ENCODE measurements at places on chromosomes 11 and 22. TPM values are rescaled to one million over a fixed set of nuclear protein-coding genes. Genes with fewer than 3 reads are reported as not detected.
A peak's percentile ranks its signal among the peaks of the same experiment; 100 is the strongest.

The PHLDA2 gene
- total RNA-seq = 27.2 TPM

GRCh38 chr11:113504071-113504470, 28.9 kb upstream of the DRD2 start:
- no peak for DNase-seq

- DNase-seq = no peak
These were observed 1.4 kb downstream of the POGLUT3 start for GRCh38 chr11:108496643-108497256.

GRCh38 chr11:60594998-60595642, 79.9 kb downstream of the MS4A13 start:
- DNase-seq = no peak

DNA sequence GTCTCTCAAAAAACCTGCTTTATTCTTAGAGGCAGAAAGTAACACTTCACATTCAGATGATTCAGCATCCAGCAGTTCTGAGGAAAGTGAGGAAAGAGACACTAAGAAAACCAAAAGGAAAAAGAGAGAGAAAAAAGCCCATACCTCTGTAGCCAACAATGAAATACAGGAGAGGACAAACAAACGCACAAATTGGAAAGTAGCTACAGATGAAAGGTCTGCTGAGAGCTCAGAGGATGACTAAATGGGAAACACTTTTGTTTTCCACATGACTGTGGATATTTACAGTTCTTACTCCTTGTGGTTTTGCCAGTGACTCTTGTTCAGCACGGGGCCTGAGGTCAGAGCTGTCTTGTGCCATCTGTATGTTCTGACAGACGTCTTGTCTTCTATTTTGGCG, 3.8 kb downstream of the TIMM8B start:
- DNase-seq = no peak

The OR52I1 gene
- total RNA-seq = not detected

DNA sequence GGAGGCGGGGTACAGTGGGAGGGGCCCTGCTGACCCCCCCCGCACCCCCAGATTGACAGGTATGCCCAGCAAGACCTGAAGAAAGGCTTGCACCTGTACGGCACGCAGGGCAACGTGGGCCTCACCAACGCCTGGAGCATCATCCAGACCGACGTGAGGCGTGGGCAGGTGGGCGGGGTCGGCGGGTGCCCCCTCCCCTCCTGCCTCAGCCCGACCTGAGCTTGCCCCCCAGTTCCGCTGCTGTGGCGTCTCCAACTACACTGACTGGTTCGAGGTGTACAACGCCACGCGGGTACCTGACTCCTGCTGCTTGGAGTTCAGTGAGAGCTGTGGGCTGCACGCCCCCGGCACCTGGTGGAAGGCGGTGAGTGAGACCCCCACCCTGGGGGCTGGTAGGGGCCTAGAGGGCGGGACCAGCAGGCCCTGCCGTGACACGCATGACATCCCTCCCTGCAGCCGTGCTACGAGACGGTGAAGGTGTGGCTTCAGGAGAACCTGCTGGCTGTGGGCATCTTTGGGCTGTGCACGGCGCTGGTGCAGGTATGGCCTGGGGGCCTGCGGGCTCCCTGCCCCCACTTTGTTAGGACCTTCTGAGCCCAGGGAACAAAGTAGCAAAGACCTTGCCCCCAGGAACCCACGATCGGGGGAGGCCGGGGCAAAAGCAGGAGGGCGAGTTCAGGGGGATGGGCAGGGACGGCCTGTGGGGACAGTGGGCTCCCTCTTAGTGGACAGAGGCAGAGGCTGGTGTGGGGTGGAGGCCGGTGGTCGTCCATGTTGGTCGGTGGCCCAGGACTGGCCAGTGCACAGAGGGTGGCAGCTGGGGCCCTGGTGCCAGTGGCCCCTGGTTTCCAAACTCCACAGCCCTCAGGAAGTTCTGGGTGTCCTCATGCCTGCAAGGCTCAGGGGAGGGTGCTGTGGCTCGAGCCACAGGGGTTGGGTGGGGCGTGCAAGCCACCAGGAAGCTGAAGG, 23.1 kb downstream of the TSPAN4 start:
- no peak for DNase-seq

- peak; percentile 61 for DNase-seq
These were observed 16.9 kb downstream of the TSPAN4 start for GRCh38 chr11:859394-860131.

DNA sequence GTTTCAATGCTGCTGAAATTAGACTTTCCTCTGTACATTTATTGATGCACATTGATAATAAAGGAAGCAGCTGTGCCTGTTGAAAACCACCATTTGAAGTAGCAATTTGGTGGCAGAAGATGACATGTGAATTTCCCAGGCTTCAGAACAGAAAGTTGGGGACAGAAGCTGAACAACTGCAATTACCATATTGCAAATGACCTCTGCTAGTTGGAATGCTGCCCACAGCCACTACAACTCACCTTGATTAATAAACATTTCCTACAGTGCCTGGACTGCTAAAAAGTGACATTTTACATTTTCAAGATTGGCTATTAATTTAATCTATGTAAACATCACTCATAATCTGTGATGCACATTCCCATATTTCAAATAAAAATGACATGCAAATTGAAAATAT, 208.6 kb downstream of the LUZP2 start:
- DNase-seq = no peak

GRCh38 chr22:47049078-47049624, 286.7 kb downstream of the TBC1D22A start:
- no peak for DNase-seq

DNA sequence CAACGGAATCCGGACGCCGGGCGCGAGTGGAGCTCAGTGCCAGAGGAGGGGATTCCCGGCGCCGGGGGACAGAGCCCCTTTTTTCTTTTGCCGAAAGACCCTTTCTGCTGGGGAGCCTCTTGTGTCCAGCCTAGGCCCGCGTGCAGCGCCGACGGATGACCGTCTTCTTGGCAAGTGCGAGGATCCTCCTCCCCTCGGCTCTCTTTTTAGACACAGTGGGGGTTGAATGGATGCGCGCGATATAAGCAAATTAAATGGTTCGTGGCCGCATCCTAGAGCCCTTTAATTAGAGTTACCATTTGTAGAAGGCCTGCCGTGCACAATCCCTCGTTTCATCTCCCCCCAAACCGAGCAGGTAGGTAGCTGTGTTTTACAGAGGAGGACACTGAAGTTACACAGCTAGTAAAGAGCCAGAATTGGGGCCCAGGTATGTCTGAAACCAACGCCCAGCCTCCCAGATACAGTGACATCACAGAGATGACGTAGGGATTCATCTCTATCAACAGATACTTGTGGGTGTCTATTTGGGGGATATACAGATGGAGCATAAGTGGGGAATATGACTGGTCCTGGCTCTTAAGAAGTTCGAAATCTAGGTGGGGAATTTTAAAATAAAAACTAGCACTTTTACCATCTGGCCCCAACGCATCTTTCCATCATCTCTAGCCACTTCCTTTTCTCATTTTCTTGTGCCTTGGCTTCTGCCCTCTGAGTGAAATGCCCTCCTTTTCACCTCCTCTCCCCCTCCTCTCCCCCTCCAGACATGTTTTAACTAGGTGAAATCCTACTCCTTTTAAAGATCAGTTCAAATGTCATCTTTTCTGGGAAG, 875 bp downstream of the TCP11L1 start:
- no peak for DNase-seq

DNA sequence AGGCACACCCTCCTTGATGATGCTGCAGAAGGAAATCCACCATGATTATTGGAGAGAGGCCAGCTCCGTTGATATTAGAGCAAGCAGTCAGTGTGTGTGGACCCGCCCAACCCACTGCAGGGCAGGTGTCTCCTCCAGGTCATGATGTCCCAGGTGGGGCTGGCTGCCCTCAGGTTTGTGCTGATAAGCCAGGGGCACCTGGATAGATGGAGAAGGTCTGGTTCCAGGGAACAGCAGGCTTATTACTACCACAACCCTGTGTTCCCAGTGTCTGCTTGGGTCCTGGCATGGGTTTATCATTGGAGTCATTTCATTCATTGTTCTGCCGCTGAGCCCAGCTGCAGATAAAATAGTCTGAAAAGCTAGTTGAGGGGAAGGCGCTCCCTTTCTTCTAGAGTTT, 181.1 kb upstream of the NECTIN1 start:
- DNase-seq = no peak

DNA sequence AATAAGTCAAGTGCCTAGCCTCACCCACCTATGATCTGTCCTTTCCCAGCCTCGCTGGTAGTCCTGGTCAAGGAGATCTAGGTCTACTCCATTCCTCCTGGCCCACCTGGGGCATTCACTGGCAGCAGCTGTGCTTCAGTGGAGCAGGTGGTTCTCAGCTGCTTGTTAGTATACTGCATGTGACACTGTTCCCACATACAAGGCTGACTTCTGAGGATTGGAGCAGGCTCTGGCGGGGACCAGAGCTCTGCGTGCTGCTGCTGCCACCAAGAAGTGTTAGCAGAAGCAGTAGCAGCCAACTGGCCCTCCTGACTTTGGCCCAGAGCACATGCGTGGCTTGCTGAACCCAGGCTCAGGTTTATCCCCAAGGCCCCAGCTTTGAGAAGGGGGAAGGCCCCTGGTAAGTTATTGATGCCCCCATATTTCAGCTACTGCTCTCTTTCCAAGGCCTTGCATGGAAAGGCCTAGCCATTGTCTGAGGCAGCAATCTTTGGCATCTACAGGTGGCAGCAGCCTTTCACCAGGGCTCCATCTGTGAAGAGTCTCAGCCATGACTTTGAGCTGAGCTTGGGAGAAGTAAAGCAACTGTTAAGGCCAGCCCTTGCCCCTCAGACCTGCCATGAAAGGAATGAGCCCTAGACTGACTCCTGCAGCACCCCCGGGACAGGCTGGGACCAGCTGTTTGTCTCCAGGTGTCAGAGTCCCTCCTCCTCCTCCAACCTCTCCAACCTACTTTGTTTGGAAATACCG, 26.5 kb downstream of the ARHGAP1 start:
- DNase-seq = no peak

- DNase-seq = no peak
These were observed 91.9 kb upstream of the DRD2 start for GRCh38 chr11:113567097-113567496.

GRCh38 chr22:35043252-35043933, 22.6 kb upstream of the ISX start:
- DNase-seq = no peak

- no peak for DNase-seq
These were observed 59.3 kb downstream of the EHF start for GRCh38 chr11:34680206-34680605.

The CASP1 gene
- not detected for total RNA-seq

GRCh38 chr11:71342951-71343827, 90.8 kb upstream of the SHANK2 start:
- no peak for DNase-seq

DNA sequence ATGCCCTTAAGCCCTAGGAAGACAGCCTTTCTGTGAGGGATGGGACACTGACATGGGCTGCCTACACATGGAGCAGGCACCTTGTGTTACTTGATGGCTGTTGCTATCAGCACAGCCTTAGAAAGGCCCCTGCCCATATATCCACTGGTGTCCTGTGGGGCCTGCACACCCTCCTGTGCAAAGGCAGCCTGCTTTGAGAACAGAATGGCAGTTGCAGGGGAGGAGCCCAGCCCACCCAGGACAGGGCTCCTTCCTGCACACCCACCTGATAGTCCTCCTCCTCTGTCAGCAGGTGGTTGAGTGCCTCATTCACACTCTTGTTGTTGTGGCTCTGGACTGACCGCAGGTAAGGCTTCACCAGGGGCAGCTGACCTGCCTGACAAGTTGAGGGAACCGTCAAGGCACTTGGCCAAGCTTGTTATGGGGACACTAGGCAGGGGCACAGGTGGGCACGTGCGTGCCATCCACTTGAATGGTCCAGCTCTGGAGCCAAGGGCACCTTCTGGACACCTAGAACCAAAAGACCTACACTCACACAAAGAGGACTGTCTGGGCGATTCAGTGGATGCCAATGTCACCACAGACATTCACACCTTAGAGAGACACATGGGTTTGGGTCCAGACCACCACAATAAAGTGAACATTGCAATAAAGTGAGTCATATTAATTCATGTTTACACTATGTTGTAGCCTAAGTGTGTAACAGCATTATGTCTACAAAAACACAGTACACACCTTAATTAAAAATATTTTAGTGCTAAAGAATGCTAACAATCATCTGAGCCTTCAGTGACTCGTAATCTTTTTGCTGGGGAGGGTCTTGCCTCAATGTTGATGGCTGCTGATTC, 9.4 kb upstream of the SLC25A1 start:
- DNase-seq = no peak

GRCh38 chr11:75689863-75690609, 21.2 kb upstream of the MAP6 start:
- peak; percentile 37 for DNase-seq

The TESMIN gene
- total RNA-seq = 2.4 TPM

The SMIM38 gene
- total RNA-seq = not detected

DNA sequence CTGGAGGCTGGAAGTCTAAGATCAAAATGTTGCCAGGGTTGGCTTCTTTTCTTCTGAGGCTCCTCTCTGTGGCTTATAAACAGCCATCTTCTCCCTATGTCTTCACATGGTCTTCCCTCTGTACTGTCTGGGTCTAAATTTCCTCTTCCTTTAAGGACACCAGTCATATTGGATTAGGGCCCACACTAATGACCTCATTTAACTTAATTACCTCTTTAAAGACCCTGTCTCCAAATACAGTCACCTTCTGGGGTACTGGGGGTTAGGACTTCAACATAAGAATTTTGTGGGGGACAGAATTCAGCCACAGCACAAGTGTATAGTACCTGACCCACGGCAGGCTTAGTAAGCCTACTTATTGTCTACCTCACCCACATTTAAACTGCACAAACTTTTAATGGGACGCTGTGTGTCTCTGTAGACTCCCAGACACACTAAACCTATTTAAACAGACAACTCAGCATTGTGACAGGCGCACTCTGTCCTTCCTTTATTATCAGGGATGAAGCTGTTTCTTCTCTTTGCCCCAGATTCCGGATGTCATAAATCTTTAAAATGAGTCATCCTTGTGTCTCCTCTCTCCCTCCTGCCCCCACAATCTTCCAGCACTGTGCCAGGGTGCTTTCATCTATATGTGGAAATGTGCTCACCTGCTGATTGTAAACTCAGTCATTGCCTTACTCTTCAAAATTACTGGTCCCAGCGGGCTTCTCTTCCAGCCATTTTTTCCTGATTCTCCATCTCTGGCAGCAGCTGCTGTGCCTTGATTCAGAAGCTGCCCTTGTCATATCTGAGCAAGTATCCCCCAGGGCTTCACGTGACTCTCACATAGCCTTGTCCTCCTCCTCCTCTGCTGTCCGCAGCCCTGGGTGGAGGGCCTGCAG, 5.4 kb upstream of the MAPK8IP1 start:
- peak; percentile 25 for DNase-seq

The HTATIP2 gene
- 297 TPM for total RNA-seq

DNA sequence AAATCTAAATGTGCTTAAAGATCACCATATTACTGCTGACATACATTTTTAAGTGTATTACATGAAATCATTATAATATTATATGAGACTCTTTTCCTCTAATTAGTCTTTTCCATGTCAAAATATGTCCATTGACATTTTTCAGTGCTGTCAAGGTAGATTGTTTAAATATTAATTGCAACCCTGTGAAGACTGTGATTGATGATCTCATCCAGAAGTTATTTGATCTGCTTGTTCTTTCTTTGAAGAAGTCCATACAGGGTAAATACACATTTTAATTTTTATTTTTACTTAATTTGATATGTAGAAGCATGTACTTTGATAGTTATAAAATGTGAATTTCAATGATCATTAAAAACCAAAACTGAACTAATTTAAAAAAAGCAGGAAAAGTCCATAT, 38.4 kb downstream of the DYNC2H1 start:
- DNase-seq = no peak

- no peak for DNase-seq
These were observed 6.1 kb downstream of the MCHR1 start for GRCh38 chr22:40685406-40685805.

GRCh38 chr11:91981995-91982394, 242.6 kb upstream of the FAT3 start:
- peak; percentile 48 for DNase-seq

Measured in Caki2 (cell line).